NCI-H2029 treated with DMSO at 0.1 percent for 48 hours (cell line): ENCODE measurements at places on chromosomes 4 and X.

DNA sequence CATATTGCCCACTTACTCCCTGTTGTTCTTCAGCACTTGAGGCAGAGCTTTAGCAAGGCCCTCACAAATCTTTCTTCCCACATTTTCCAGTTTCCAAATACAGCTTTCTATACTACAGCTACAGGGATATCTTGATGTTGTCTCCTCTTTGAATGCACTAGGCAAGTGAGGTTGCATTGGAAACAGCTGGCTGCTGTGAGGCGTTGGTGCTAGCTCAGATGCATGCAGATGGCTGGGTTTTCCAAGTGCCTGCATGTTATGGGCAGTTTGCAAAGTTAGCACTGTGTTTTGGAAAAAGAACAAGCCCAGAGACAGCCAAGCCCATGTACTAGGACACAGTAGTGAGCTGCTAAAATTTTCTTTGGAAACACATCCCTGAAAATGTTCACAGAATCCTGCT is 315.1 kb upstream of the RASGEF1B start:
- DNase-seq, result no peak

DNA sequence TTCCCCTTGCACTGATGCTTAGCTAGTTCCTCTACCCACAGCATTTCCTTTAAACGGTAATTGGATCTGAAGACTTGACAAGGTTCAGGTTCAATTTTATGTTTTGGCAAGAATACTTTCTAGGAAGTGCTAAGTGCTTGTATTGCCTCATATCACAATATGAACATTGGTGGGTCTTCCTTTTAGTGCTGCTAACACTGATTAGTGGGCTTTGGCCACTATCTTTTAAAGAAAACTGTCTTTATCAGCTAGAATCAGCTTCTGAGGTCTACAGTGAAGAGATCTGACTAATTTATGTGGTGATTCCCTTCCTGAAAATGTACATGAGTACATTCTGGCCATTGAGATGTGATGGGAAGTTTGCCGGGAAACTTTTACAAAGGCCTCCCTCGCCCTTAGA is 316.7 kb upstream of the KLF3 start:
- no peak for DNase-seq

GRCh38 chrX:11724122-11725017 is 33.7 kb upstream of the MSL3 start:
- peak; percentile 0 for DNase-seq

DNA sequence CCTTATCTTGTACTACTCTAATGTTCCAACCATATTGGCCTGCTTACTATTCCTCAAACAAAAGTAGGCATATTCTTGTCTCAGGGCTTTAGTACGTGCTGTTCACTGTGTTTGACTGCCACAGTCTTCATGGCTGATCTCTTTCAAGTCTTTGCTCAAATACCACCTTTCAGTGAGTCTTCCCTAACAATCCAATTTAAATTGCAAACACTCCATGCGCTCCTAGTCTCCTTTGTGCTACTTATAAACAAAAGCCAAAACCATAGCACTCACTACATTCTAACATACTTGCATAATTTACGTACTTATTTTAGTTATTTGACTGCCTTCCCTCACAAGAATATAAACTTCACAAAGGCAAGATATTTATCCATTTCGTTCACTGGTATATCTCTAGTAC is 1.7 kb upstream of the ART3 start:
- no peak for DNase-seq

GRCh38 chrX:120614816-120615215 is 10.9 kb downstream of the MCTS1 start:
- DNase-seq, result no peak

GRCh38 chr4:53747401-53747800 is 156.1 kb upstream of the LNX1 start:
- no peak for DNase-seq

DNA sequence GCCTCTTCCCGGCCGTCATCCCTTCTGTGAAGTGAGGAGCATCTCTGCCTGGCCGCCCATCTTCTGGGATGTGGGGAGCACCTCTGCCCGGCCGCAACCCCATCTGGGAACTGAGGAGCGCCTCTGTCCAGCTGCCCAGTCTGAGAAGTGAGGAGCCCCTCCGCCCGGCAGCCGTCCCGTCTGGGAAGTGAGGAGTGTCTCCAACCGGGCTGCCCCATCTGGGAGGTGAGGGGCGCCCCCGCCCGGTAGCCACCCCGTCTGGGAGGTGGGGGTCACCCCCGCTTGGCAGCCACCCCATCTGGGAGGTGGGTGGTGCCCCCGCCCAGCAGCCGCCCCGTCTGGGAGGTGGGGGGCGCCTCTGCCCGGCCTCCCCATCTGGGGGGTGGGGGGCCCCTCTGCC is 142.3 kb downstream of the LAS1L start:
- no peak for DNase-seq

DNA sequence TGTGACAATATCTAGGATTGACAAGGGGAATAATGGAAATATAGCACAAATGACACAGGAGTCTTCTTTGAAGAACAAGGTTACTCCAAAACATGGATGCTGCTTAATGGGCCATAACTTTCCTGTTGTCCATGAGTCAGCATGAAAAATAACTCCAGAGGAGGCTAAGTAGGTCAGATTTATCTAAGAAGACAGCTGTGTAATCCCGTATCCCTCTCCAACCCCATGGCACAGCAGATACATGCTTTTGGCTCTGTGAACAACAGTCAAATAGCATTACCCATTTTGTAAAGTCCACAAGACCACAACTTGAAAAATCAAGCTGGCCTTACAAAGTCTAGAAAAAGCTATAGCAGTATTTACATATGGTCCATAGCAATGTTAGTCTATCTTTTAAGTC is 2.1 kb upstream of the TMEM131L start:
- no peak for DNase-seq

GRCh38 chr4:40183615-40184411 is 13.0 kb upstream of the RHOH start:
- no peak for DNase-seq

GRCh38 chr4:57501720-57502119 is 391.5 kb upstream of the IGFBP7 start:
- DNase-seq, result peak; percentile 13

DNA sequence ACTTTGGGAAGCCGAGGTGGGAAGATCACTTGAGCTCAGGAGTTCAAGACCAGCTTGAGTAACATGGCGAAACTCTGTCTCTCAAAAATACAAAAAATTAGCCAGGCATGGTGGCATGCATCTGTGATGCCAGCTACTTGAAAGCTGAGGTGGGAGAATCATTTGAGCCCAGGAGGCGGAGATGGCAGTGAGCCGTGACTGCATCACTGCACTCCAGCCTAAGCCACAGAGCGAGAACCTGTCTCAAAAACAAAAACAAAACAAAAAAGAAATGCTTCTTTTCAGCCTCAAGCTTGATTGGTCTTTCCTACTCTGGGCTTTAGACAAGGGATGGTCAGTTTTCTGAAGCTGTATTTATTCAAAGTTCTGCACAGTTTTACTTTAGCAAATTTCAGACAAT is 15.8 kb upstream of the DHRSX start:
- no peak for DNase-seq

- DNase-seq, result no peak
These were observed 18.3 kb downstream of the NLGN3 start for GRCh38 chrX:71162981-71163380.

DNA sequence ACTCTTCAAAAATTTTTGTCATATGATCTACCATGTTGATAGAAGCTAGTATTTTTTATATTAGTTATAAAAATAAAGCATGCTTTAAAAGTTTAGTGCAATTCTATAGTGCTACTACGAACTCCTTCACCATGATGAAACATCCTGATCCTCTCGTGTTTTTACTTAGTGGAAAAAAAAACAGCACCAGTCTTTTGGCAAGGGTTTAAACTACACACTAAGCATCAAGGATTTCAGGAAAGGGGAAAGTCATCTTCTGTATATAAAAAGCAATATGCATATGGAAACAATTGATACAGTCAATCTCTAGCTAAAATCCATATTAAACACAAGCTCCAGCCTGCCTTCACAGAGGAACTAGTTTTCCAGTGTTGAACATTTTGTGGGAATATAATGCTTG is 18.7 kb downstream of the CHM start:
- DNase-seq, result no peak

DNA sequence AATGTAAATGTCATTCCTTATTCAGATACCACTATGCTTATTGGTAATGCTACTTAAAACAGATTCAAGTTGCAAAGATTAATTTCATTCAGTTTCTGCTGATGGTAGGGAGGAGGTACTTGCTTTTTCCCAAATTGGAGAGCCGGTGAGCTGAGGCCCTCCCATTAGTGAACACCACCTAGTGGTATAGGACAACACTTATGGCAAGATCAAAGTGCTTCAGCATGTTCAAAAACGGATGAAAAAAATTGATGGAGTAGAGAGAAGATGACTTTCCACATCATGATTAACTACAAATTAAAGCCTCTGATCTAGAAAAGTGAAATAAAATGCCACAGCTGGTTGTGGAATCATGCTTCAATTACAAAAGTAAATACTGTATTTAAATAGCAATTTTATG is 112.9 kb downstream of the MBNL3 start:
- no peak for DNase-seq

GRCh38 chr4:125991398-125991797 is 676.6 kb downstream of the FAT4 start:
- no peak for DNase-seq

DNA sequence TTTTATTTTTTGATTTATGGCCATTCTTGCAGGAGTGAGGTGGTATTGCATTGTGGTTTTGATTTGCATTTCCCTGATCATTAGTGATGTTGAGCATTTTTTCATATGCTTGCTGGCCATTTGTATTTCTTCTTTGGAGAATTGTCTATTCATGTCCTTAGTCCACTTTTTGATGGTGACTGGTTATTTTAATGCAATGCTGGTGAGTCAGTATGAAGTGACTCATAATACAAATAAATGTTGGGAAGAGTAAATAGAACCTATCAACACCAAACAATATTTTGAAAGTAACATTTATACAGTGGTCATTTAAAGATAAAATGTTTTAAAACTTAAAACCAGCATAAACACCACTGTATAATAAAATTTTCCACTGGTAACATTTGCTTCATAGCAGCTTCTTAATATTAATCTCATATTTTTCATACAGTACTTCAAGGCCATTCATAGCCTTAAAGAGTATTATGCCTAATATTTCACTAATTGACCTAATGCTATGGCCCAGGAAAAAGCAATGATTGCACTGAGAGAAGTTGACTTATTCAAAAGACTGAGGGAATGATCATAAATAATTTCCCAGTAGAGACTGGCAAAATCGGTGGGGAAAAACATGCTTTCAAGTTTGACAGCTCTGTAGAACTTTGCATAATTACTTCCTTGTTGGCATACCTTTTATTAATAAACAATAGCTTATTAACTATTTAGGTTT is 33.9 kb downstream of the CASK start:
- DNase-seq, result no peak

GRCh38 chr4:14917298-14917633 is 85.0 kb upstream of the CPEB2 start:
- DNase-seq, result no peak

DNA sequence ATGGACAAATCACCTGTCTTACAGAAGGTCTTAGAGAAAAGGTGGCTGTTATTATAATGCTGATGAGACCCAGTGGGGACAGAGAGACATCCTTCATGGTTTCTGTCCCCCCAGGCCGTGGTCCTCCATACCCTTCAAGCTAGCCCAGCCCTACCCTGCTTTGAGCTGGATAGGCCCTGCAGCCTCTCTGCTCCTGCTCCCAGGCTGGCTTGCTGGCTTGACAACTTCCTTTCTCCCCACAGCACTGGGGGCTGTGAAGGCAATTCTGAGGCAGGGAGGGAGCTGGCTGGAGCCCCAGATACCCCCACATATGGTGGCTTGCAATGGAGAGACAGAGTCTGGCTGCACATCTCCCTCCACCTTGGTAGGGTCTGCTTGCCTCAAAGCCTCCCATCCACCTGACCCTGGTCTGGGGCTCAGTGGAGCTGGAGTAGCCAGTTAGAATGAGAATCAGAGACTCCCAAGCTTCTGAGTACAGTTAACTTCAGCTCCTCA is 118.2 kb downstream of the PJA1 start:
- no peak for DNase-seq

GRCh38 chrX:134426281-134426680 is 33.7 kb upstream of the HPRT1 start:
- peak; percentile 3 for DNase-seq

DNA sequence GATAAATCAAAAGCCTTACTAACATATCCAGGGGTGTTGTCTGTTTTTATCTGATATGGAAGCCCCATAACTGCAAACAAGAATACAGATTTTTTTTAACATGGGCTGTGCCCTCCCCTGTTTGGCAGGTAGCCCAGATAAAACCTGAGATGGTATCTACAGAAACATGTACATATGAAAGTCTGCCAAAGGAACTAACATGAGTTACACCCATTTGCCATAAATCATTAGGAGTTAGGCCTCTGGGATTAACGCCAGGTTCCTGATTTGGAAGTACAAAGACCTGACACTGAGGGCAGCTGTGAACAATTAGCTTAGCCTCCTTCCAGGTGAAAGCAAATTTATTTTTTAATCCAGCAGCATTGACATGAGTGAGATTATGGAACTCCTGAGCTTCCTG is 264.3 kb downstream of the TECRL start:
- no peak for DNase-seq

GRCh38 chr4:102469806-102470205 is 31.4 kb upstream of the NFKB1 start:
- no peak for DNase-seq

GRCh38 chrX:40304115-40304514 is 206.4 kb upstream of the BCOR start:
- no peak for DNase-seq

GRCh38 chr4:82484996-82485783 is 54.8 kb downstream of the ENOPH1 start:
- DNase-seq, result no peak

DNA sequence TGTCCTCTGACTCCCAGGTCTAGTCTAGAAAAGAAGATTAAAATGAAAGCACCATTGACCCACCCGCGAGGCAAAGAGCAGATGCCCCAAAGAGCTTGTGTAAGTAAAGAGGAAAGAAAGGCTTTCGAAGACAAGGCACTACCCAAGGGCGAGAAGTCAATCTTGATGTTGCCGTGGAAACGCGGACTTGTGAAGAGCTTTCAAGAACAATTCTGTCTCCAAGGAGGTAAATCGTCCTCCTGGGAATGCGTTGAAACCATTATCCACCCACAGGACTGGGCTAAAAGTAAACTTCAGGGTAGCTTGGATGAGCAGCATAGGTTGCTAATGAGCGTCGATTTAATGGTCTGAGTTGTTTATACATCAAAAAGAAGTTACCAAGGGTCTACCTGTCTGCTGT is 189.3 kb downstream of the DHRSX start:
- no peak for DNase-seq

- no peak for DNase-seq
These were observed at the start of gene BST1 for GRCh38 chr4:15702941-15703403. TSS of gene BST1 (plus strand) at chr4:15703065. CDS start at chr4:15703145, 80 bp downstream.

DNA sequence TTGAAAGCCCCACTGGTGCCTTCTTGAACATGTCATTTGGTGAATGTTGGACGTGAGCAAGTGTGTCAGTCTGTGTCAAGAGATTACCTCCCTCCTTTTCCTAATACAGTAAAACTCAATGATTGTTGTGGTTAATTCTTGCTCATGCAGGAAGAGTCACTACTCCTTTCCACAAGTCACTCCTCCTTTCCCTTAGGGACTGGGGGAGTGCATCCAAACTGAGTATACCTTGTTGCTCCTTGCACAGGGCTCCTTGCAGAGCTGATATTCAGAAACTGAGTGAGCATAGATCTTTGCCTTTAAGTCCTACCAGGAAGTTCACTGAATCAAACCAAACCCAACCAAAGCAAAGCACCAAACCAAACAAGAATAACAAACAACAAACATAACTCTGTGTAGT is 63.9 kb downstream of the GPR50 start:
- no peak for DNase-seq

- no peak for DNase-seq
These were observed 22.8 kb upstream of the SLC25A43 start for GRCh38 chrX:119376312-119376711.

GRCh38 chr4:48340276-48340964 is 909 bp upstream of the SLAIN2 start:
- no peak for DNase-seq
